Upper lobe of left lung (tissue), 6 donors: ENCODE measurements at places on chromosomes 7 and 10.

GRCh38 chr10:31625566-31625965 is 303.1 kb downstream of the ARHGAP12 start:
- no peak for DNase-seq

- DNase-seq = no peak
Measured at GRCh38 chr10:122420624-122421007, 33.8 kb upstream of the ARMS2 start.

DNA sequence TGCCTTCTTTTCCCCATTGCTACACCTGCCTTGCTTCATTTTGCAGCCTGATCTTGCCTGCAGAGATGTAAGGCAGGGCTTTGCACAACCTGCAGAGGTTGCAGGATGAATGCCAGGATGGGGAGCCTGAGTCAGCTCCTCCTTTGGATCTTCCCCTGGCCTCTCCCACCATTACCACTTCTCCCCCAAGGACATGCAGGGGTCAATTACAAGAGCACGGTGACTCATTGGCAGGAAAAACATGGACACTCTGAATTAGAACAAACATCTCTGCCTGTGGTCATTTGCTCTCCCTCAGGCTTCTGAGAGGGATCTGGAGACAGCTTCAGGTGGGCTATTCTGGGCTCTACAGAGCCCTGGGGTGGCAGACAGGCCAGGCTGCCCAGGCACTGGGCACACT is 89.2 kb downstream of the HERPUD2 start:
- DNase-seq = no peak

DNA sequence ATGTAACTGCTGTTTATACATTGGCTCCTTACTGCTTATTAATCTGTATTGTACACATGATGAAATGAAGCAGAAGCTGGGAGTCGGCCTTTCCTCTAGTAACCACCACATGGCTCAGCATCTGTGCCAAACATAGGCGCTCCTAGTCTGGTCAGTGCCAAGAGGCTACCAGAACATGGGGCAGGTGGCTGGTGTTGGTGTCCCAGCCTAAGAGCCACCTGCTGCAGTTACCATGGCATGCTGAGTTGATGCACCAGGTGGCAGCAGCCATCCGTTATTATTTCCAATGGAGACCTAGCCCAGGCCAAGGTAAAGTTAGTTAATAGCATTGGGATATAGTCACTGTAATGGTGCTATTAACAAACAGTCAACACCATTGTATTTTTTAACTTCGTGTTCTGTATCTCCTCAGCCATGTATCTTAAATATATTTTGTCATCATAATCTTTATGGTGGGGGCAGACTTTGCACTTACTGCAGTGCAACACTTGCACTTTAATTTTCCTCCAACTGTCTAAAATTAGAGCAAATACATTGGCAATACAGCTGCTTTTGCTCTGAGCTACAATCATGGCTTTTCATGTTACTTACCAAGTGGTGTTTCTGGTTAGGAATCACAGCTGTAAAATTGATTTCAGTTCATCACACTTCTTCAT is 33.1 kb downstream of the HBP1 start:
- peak; percentile 33 for DNase-seq

- DNase-seq = no peak
Measured at GRCh38 chr10:16856567-16856966, 39.3 kb upstream of the RSU1 start.

DNA sequence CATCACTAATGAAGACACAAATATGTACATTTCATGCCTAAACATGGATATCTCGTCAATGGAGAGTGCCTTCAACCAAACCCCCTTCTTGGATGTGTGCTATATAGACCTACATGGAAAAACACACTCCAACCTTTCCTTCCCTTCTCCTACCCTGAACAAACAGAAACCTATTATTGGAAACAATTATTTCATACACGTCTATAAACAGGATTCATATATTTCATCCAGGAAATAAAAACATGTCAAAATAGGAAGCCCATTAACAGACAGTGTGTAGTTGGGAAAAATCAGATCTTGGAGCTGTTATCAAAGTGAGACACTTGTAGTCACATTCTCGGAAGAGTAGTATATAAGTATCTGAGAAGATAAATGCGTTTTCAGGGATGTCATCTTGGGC is 81.1 kb downstream of the NRP1 start:
- DNase-seq = no peak

GRCh38 chr7:11648980-11649379 is 183.0 kb downstream of the THSD7A start:
- DNase-seq = no peak
